ENCODE measurements at places on chromosomes 1 and 21.

GRCh38 chr1:224617410-224618355 lies 1.6 kb downstream of the CNIH3 start:
- no peak for DNase-seq

DNA sequence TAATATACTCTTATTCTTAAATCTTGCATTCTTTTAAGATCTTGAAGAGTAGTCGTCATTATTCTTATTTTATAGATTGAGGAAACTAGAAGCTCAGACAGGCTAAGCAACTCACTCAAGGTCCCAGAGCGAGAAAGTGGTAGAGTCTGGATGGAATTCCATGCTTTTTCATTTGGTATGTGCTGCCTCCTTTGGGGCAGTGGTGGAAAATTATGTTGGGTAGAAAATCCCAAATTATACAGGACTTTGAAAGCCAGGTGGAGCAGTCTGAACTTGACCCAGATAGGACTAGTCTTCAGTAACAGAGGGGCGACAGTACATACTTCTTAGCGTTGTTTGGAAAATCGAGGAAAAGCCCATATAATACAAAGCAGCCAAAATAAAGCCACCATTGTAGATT lies 205.6 kb downstream of the ATG4C start:
- DNase-seq = no peak

DNA sequence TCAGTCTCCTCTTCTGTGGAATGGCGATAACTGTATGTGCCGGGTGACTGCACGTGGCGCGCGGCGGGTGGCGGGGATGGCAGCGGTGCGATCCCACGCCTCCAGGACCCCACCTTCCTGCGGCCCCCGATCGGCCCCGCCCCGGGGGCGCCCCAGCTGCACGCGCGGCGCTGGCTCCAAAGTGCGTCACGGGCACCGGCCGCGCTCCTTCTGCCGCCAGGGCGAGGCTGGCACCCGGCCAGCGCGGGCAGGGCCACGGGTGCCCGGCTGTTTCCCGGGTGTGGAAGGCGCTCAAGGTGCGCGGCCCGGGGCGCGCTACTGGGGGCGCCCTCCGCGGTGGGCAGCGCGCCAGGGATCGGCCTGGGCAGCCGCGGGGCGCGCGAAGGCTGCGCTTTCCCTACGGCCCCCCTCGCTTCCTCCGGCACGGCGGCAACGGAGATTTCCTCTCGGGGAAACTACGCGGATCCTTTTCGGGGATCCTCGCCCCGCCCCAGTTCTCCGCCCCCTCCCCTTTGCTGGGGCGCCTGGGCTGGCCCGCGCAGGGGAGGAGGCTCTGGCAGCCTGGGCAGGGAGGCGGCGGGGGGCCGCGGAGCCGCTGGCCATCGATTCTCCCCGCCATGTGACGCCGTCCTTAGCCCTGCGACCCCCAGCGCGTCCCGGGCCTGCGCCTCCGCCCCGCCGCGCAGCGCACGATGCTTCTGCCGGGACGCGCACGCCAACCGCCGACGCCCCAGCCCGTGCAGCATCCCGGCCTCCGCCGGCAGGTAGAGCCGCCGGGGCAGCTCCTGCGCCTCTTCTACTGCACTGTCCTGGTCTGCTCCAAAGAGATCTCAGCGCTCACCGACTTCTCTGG lies at the start of gene EVA1C:
Gene EVA1C, plus strand, starts transcription at position 545 of the 853 bp plus-strand sequence. Its CDS starts 148 bp downstream, at position 693.
- DNase-seq = no peak

DNA sequence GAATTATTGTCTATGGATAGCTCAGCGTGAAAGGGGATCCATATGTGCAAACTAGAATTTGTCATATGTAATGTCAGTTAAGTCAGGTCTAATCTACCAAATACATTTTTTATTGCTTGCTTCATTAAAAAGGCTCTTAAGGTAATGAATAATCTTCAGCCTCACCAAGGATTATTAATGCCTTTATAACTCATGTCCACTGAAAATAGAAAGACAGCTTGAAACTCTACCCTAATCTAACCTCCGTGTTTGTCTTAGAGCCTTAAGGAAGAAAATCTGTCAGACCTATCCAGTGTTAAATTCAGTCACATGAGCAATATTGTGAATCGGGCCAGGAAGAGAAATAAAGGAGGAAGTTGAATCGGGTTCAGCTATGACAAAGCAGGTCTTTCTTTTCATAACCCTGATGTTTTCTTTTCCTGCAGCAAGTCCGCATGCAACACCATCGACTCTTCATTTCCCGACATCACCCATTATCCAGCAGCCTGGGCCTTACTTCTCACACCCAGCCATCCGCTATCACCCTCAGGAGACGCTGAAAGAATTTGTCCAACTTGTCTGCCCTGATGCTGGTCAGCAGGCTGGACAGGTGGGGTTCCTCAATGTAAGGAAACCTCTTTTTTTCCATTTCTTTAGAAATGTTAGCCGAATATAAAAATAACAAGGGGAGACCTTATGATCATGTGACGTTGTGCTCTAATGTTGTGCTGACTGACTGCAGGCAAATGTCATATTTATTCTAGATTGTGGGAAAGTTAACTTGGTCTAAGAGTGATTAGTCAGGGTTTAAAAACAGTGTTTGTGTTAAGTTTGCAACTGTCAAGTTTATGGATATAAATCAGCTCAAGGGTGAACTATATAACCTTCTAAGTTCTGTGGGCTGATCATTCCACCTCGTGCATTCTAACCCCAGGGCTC lies 321.0 kb downstream of the TM2D1 start:
- DNase-seq = no peak
